A549 (cell line): ENCODE measurements at places on chromosomes 5 and 9. TPM values are rescaled to one million over a fixed set of nuclear protein-coding genes. Genes with fewer than 3 reads are reported as not detected.

DNA sequence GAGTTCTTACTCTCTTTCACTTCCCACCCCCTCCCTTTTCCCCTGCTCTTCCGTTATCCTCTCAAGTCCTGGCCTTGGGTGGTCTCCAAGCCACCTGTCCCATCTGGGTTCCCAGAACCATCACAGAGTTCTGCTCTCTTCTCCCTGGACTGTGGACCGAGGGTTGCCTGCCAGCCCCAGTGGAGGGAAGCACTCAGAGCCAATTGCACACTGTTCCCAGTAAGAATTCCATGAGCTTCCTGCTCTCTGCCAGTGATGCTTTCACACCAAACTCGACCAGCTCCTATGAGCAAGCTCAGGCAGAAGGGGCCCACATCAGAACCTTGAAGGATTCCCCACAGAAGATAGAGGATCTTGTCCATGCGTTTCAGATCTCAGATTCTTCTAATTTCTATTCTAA is 20.1 kb upstream of the AFAP1L1 start:
- no peak for DNase-seq

Gene SLC36A3
- polyA plus RNA-seq, result not detected in 3 replicates

- peak; percentile 60 for DNase-seq
These were observed 218.3 kb upstream of the GLRA1 start for GRCh38 chr5:152142840-152143469.

GRCh38 chr9:138098116-138098907 is 220.7 kb downstream of the CACNA1B start:
- DNase-seq, result no peak

Gene NDST1
- polyA plus RNA-seq, result 50.8 to 59.7 TPM (median 55.8 TPM) in 3 replicates

Gene CCDC152
- not detected in 3 replicates for polyA plus RNA-seq

Gene PCDHA10
- 0.01 TPM in 3 replicates for polyA plus RNA-seq
